ENCODE measurements at places on chromosomes 11 and 22.

GRCh38 chr11:114586797-114587196 lies 8.8 kb downstream of the NXPE4 start:
- DNase-seq, result no peak

DNA sequence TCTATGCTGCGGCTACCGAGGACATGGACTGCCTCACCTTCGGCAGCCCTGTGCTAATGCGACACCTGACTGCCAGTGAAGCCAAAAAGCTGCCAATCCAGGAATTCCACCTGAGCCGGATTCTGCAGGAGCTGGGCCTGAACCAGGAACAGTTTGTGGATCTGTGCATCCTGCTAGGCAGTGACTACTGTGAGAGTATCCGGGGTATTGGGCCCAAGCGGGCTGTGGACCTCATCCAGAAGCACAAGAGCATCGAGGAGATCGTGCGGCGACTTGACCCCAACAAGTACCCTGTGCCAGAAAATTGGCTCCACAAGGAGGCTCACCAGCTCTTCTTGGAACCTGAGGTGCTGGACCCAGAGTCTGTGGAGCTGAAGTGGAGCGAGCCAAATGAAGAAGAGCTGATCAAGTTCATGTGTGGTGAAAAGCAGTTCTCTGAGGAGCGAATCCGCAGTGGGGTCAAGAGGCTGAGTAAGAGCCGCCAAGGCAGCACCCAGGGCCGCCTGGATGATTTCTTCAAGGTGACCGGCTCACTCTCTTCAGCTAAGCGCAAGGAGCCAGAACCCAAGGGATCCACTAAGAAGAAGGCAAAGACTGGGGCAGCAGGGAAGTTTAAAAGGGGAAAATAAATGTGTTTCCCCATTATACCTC lies 3.3 kb downstream of the FEN1 start:
- no peak for DNase-seq

- no peak for DNase-seq
Measured at GRCh38 chr11:106998116-106998915, 20.0 kb downstream of the GUCY1A2 start.

- no peak for DNase-seq
Measured at GRCh38 chr11:6333095-6333494, 12.8 kb upstream of the CAVIN3 start.

DNA sequence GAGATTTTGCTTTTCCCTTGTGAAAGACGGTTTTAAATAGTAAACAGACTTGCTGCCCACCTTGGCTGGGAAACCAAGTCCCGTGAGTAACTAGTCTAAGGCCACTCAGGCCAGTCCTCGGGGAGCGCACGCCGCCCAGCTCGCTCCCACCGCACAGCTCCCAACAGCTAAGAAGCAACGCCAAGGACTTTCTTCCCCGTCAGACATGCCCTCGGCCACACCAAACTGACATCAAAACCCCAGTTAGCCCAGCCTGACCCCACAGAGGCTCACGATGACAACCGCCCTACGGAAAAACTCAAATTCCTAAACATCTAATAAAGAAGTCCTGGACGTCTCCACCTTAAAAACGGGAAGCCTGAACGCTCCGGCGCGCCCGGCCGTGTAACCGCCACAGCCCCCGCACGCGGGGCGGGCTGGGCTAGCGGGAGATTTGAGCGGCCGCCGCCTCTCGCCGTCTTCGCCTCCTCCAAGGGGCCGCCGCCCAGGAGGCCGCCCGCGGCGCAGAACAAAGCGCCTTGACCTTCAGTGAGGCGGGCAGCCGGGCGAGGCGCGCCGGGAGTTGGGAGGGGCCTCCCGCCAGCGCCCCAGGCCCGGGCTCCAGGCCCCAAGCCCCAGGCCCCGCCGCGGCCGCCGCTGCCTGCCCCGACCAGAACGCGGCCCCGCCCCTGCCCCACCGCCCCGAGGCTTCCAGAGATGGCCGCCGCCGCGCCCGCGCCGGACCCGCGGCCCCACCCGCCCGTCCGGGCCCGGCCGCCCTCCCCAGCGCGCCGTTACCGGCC lies 486 bp downstream of the NAP1L4 start:
- DNase-seq, result no peak

GRCh38 chr11:118046051-118046963 lies 30.6 kb upstream of the TMPRSS4 start:
- DNase-seq, result no peak

DNA sequence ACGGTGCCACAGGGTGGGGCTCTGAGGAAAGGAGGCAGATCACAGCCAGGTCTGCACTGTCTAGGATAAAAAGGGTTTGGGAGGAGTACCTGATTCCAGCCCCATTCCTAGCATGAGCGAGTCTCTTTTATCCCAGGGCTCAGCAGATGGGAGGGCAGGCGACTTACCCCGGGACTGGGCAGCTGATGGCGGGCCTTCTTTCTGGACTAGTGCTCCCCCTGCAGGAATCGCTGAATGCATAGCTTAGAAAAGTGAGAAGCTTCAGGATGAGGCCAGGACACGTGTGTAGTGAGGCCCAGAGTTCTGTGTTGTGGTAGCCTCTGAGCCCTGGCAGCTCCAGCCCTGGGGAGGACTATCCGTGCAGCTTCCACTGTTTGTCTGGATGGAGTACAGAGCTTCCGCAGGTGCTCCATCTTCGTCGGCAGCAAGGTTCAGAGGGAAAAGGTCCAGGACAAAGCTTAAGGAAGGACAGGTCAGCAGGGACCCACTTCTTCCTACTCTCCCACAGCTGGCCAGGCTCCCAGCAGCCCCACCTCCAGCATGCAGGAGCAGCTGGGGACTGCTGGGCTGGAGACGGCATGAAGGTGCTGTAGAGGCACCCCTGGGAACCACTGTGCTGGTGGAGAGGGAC lies 30.4 kb downstream of the COMMD9 start:
- no peak for DNase-seq

Measured in activated CD8-positive, alpha-beta memory T cell treated with anti-CD3 and anti-CD28 coated beads for 1 hour (primary cell).